Breast epithelium (tissue), 4 donors: ENCODE measurements at places on chromosomes 2 and 18. TPM values are rescaled to one million over a fixed set of nuclear protein-coding genes. Genes with fewer than 3 reads are reported as not detected.

PLGLB2 gene
- 4.0 TPM for total RNA-seq

SERPINB12 gene
- not detected for total RNA-seq

ZNF396 gene
- total RNA-seq: 4.3 TPM

COL4A4 gene
- total RNA-seq: 1.6 TPM

ANKMY1 gene
- 32.8 TPM for total RNA-seq

MYO5B gene
- total RNA-seq: 2.4 TPM

FLACC1 gene
- total RNA-seq: 2.9 TPM

ARHGAP25 gene
- 10.8 TPM for total RNA-seq

RSAD2 gene
- total RNA-seq: 2.9 TPM

MTCL1 gene
- 9.1 TPM for total RNA-seq

CNTNAP5 gene
- not detected for total RNA-seq

GULP1 gene
- total RNA-seq: 43.8 TPM

SEC11C gene
- total RNA-seq: 38.7 TPM

FEZ2 gene
- 48.5 TPM for total RNA-seq

GALNT13 gene
- total RNA-seq: 0.44 TPM

LRATD1 gene
- 4.9 TPM for total RNA-seq

UGT1A3 gene
- total RNA-seq: not detected

LYPD6B gene
- total RNA-seq: 41.4 TPM

RAX gene
- not detected for total RNA-seq

RAB17 gene
- total RNA-seq: 43.9 TPM

INHA gene
- total RNA-seq: not detected

GCKR gene
- not detected for total RNA-seq

DNAH7 gene
- 10.5 TPM for total RNA-seq

CRYGD gene
- total RNA-seq: not detected

CHRND gene
- total RNA-seq: not detected

TMEM131 gene
- total RNA-seq: 30.6 TPM

SLC14A1 gene
- total RNA-seq: 2.3 TPM

SCYGR8 gene
- not detected for total RNA-seq

LINC00305 gene
- total RNA-seq: not detected

TANK gene
- total RNA-seq: 166 TPM

UBXN4 gene
- total RNA-seq: 89.1 TPM

KCNG2 gene
- total RNA-seq: 0.66 TPM

CIB4 gene
- total RNA-seq: not detected

KCNS3 gene
- total RNA-seq: 76.4 TPM

PAIP2B gene
- 6.9 TPM for total RNA-seq

MLPH gene
- total RNA-seq: 15.5 TPM

PDE11A gene
- total RNA-seq: 0.96 TPM

EVX2 gene
- total RNA-seq: not detected

REG3G gene
- not detected for total RNA-seq

TCF4 gene
- 114 TPM for total RNA-seq

TMEM163 gene
- 0.32 TPM for total RNA-seq

ANKRD23 gene
- total RNA-seq: 7.2 TPM

CXXC1 gene
- 50.6 TPM for total RNA-seq

CD8A gene
- 3.2 TPM for total RNA-seq

APCDD1 gene
- 275 TPM for total RNA-seq

EMILIN1 gene
- total RNA-seq: 26.9 TPM

MYO1B gene
- 73.9 TPM for total RNA-seq

EHD3 gene
- total RNA-seq: 2.7 TPM
